ENCODE measurements at places on chromosomes 7 and 10.

DNA sequence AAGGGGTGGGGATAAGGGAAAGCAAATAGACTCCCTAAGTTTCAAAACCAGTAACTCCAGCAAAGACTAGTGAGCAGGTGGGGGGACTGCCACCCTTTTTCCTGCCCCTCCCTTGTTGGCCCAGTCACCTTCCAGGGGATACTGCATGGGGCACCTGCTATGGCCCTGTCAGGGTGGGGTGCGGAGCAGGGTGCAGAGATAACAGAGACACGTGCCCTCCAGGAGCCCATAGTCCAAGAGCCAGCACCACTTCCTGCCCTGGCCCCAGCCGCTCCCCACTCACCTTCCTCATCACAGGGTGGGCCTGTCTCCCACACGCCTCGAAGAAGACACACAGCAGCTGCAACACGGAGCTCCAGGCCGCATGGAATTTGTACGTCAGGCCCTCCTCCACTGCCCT is 20.6 kb downstream of the RRP12 start:
- no peak for DNase-seq

- DNase-seq, result no peak
Measured at GRCh38 chr10:10609379-10609955, 408.2 kb upstream of the CELF2 start.

- no peak for DNase-seq
Measured at GRCh38 chr7:105336009-105336408, 52.7 kb downstream of the SRPK2 start.

DNA sequence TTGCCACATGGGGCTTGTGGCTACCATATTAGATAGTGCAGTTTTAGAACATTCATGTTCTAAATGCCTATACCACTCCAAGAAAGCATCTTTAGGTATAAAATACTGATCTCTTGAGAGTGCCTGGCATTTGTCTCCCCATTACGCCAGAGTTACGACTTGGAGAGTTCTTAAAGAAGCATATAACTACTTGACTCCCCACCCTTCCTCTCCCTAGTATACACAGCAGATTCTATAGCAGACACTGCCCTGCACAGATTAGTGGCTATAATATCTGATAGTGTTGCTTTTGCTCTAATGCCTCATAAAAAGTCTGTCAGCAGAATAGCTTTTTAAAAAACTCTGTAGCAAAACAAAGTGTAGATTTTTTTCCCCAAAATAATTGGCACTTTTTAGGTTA is 90.8 kb downstream of the ZMYND11 start:
- DNase-seq, result no peak

- DNase-seq, result no peak
Measured at GRCh38 chr7:8147760-8148463, 114.1 kb downstream of the ICA1 start.

- DNase-seq, result no peak
Measured at GRCh38 chr7:149772956-149773434, 393 bp downstream of the ZNF467 start.

DNA sequence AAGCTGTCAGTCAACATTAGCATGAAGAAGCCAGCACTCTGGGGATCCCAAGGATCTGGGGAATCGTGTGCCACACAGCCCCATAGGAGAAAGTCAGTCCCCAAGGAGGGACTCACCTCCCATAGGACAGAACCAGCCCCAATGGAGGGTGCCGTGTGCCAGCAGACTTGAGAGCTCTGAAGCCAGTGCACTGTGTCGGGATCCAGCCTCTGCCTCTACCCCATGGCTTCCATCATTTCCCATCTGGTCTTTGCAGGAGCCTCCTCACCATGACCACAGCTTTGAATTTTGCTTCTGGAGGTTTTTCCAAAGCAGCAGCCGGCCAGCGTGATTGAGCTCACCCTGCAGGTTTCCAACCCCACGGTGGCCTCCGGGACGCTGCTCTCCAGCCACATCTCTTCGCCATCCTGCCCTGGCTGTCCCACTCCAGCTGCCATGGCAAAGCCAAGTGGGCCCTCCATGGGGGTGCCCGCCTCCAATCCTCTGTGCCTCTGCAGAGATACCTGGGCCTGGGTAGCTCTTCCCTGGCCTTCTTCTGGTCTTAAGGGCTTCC is 171.8 kb upstream of the SHH start:
- DNase-seq, result no peak

DNA sequence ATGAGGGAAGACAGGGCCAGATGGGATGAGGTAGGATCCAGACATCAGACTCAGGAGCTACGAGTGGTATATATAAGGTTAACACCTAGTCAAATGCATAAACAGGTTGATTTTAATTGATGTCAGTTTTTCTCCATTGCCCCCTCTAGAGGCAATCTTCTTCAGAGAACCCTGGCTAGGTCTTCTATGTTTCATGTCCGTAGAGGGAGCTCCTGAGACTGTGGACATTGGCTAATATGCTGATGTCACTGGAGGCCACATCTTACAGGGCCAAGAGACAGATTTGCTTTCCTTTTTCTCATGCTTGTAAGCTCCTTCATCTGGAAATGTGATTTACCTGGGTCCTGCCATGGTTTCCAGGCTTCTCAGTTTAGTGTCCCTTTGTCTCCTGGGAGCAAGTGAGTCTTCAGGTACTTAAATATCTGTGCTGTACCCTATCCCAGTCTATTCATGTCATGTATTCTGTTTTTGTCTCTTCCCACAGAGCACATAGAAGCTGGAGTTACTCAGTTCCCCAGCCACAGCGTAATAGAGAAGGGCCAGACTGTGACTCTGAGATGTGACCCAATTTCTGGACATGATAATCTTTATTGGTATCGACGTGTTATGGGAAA is 161.6 kb upstream of the PRSS1 start:
- peak; percentile 82 for DNase-seq

GRCh38 chr10:3355536-3355935 is 183.0 kb upstream of the PITRM1 start:
- no peak for DNase-seq

- no peak for DNase-seq
Measured at GRCh38 chr7:157405914-157406810, 69.4 kb downstream of the DNAJB6 start.

GRCh38 chr10:89310056-89310893 is 8.4 kb downstream of the IFIT2 start:
- DNase-seq, result no peak

DNA sequence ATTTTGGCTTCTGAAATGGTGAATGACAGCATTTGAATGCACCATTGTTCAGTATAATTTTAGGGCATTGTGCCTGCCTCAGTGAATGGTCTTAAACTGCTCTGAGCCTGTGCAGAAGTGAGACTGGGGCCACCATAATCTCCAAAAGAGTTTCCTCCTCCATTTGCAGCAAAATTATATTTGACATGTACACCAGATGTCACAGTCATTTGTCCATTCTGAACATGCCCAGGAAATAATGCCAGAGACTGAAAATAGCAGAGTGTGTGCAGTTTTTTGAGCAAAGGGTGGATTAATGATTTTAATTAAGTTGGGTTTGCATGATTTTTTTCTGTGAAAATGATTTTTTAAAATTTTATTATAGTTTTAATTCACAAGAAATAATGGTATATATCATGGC is 26.4 kb upstream of the SLC35B4 start:
- DNase-seq, result no peak

DNA sequence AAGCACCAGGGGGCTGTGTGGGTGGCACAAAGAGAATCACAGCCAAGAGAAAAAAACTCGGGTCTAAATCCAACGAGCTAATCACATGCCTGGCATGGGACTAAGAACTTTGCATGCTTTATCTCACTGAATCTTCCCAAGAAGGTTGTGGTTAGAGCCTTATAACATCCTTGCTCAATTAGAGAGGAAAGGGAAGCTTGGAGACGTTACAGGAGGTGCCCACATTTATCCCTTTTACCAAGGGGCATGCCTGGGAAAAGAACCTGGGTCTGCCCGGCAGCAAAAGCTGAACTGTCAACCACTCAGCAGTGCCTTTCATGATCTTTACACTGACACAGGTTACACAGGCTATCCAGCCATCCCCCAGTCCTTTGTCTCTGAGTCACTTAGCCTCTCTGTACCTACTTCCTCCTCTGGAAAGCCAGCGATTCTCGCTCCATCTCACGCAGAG is 190.1 kb downstream of the PRPF18 start:
- peak; percentile 75 for DNase-seq

- DNase-seq, result peak; percentile 70
Measured at GRCh38 chr10:18162021-18162627, 21.9 kb downstream of the CACNB2 start.

Data from amniotic epithelial cell (primary cell).